ENCODE measurements at places on chromosomes 16 and 17.
A peak's percentile ranks its signal among the peaks of the same experiment; 100 is the strongest.

DNA sequence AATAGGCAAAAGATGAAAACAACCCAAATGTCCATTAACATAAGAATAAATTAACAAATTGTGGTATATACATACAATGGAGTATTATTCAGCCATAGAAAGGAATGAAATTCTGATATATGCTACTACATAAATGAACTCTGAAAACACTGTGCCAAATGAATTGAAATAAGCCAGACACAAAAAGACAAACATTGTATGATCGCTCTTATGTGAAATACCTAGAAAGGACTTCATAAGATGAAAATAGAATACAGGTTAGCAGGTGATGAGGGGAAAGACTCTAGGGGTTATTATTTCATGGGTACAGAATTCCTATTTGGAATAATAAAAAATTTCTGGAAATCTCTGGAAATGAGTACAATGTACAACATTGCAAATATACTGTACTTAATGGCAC is 80.2 kb downstream of the BRIP1 start:
- no peak for DNase-seq
- H3K4me1 ChIP-seq = no peaks in the 10 kb centered on the region
- H3K36me3 ChIP-seq = no peaks in the 10 kb centered on the region
- no peak overlapping the region for H3K4me3 ChIP-seq
- H3K27me3 ChIP-seq = no peaks in the 10 kb centered on the region
- no peak overlapping the region for H3K27ac ChIP-seq

DNA sequence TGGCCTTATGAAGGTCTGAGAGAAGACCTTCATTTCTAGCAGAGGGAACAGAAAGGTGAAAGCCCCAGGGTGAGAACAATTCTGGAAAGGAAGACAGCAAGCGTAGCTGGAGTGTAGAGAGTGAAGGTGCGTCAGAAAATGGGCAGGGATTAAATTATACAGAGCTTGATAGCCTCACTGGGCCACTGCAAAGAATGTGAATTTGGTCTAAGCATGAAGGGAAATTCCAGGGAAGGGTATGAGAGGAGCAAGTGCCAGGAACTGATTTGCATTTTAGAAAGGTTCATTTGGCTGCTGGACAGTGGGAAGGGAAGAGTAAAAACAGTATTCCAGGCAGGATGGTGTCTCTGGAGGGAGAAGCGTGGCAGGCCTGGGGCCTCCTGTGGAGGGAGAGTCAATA is 274.1 kb upstream of the ASIC2 start:
- H3K4me1 ChIP-seq = no peaks in the 10 kb centered on the region
- H3K4me3 ChIP-seq = no peak overlapping the region
- H3K27me3 ChIP-seq = no peaks in the 10 kb centered on the region
- H3K27ac ChIP-seq = no peak overlapping the region
- H3K36me3 ChIP-seq = no peaks in the 10 kb centered on the region
- no peak for DNase-seq

DNA sequence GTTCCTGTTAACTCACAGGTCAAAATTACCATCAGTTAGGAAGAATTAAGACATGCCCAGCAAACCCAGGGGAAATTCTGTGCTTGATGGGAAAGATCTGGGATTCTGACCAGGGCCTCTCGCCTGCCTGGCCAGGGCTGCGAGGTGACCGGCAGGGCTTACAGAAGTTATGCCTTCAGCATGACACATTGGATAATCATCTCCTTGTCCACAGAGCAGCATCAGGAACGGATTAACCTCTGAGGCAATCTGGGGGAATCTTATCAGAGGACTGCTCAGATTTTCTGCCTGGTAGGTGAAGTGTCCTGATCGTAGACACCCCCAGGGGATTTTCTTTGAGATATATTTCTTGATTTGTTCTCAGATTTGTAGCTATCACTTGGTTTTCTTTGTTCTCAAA is 172.5 kb downstream of the HS3ST3A1 start:
- H3K36me3 ChIP-seq = no peaks in the 10 kb centered on the region
- no peak overlapping the region for H3K27ac ChIP-seq
- DNase-seq = no peak
- no peak overlapping the region for H3K4me3 ChIP-seq

DNA sequence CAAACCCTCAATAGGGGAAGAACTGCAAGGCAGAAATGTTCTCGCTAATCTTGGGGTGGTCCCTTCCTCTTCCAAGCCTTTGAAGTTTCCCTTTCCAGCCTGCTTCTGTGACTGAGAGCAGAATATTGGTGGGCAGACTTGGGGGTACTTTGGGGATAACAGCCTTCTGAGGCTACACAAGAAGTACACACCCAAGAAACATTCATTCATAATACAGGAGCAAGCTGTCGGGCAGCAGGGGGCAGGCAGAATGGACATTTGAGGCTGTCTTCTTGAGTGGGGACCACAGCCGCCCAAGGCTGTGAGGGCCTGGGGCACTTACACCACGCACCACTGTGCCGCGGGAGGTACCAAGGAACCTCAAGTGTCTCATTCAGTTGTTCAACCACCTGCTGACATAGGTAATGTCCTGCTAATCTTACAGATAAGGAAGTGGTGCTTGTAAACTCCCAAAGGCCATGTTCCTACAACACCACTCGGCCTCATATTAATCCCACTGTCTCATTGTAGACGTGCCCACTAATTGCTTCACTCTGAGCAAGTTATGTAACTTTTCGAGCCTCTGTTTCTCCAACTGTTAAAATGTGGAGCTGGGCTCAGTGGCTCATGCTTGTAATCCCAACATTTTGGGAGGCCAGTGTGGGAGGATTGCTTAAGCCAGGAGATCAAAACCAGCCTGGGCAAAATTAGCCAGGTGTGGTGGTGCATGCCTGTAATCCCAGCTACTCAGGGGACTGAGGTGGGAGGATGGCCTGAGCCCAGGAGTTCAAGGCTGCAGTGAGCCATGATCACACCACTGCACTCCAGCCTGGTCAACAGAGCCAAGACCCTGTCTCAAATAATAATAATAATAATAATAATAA is 2.5 kb upstream of the MRPS23 start:
- peaks cover 7% of the 10 kb centered on the region for H3K4me1 ChIP-seq
- H3K36me3 ChIP-seq = peaks cover 12% of the 10 kb centered on the region
- DNase-seq = no peak

DNA sequence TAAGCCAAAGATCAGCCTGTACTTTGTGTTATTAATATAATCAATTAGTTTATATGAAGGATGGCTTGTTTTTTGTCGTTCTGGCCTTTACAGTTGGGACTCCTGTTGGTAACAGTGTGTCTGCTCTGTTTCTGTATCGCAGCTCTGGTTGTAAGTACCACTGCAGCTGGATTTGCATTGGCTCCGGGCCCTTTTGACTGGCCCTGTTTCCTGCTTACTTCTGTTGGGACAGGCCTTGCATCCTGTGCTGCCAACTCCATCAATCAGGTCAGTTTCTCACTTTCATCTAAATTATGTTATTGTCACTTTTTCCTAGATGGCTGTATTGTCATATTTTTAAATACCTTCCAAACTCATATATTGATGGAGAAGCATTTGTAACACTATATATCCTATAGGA is 32.7 kb downstream of the COX10 start:
- no peak overlapping the region for H3K4me3 ChIP-seq
- no peaks in the 10 kb centered on the region for H3K36me3 ChIP-seq
- H3K4me1 ChIP-seq = peaks cover 5% of the 10 kb centered on the region

DNA sequence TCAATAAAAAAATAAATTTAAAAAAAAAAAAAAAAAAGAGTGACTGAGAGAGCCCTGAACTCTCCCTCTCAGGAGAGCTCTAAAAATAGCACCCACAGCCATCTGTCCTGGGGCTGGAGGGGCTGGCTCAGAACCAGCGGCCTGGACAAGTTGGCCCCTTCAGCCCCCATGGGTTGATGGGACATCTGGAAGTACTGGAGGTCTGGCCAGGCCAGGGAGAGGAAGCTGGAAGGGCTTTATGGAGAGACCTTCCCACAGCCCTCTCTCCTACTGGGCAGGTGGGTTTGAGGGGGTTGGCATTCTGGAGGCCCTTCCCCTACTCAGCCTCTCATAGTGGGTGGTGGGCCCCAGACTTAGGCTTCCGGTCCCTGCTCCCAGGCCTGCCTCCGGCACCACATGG is 93.7 kb upstream of the TMEM97 start:
- peaks cover 15% of the 10 kb centered on the region for H3K4me1 ChIP-seq
- H3K4me3 ChIP-seq = no peak overlapping the region
- no peaks in the 10 kb centered on the region for H3K36me3 ChIP-seq
- H3K27me3 ChIP-seq = peaks cover 6% of the 10 kb centered on the region

DNA sequence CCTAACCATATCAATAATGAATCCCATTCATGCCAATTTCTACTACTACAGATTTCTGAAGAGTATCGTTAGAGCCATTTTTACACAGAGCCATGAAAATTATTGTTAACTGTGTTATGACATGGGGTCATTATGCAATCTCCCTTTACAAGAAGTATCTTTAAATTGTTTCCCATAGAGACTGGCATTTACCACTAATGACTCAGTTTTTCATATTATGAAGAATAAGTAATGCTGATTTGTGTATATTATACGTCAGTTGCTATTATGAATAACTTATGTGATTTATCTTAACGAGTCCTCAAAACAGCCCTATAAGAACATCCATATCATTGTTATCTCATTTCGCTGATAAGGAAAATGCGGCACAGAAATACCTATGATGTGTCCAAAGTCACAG is 173.8 kb downstream of the KCNJ2 start:
- no peak for DNase-seq
- no peaks in the 10 kb centered on the region for H3K36me3 ChIP-seq
- no peak overlapping the region for H3K4me3 ChIP-seq
- H3K27me3 ChIP-seq = no peaks in the 10 kb centered on the region
- no peak overlapping the region for H3K27ac ChIP-seq

GRCh38 chr16:57485091-57485915 is 990 bp downstream of the DOK4 start:
- peak overlapping the region; percentile 90 for H3K4me3 ChIP-seq
- peak overlapping the region; percentile 93 for H3K27ac ChIP-seq
- H3K36me3 ChIP-seq = no peaks in the 10 kb centered on the region
- H3K27me3 ChIP-seq = no peaks in the 10 kb centered on the region
- no peak for DNase-seq
- H3K4me1 ChIP-seq = peaks cover 21% of the 10 kb centered on the region

DNA sequence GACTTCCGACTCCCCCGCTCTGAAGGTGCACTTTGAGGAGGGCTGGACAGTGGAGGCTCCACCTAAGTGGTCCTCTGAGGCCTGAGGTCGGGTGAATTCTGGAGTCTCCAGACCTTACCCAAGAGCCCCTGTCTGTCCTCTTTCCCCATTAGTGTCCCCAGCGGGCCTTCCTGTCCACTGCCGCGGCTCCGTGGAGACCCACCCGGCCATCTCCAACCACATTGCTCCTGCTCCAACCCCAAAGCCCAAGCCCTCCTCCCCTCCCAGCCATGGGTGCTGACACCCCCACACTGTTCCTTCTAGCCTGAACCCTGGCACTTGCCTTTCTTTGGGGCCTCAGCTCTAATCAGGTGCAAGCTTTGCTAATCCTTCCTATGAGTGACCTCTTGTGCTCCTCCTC is 283.1 kb upstream of the TNRC6C start:
- H3K27me3 ChIP-seq = peaks cover 56% of the 10 kb centered on the region
- DNase-seq = no peak
- no peak overlapping the region for H3K4me3 ChIP-seq

GRCh38 chr16:55301385-55302008 is 22.5 kb upstream of the IRX6 start:
- H3K4me3 ChIP-seq = no peak overlapping the region
- H3K27ac ChIP-seq = no peak overlapping the region
- H3K36me3 ChIP-seq = no peaks in the 10 kb centered on the region
- DNase-seq = no peak

Data from esophagus squamous epithelium (tissue), 5 donors.